ENCODE measurements at places on chromosomes 3 and 15.

DNA sequence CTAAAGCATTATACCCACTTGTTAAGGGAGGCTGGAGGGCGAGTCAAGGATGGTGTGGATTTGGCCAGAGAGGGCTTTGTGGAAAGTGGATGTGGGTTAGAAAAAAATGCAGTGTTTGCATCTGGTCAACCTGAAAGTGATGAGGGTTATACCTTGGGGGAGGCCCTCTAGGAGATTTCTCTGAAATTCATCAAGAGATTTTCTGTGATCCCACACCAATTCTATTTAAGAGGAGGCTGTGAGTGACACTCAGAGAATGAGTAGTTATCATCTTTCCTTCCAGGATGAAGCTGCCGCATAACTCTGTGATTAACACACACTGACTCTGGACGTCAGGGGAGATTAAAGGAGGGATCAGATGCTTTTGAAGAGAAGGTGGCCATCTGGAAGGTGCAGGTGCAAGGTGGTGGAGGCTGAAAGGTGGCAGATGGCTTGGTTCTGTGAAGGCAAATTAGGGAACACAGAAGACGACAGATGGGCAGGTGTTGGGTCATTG lies 54.8 kb downstream of the ANAPC13 start:
- no peak for DNase-seq

DNA sequence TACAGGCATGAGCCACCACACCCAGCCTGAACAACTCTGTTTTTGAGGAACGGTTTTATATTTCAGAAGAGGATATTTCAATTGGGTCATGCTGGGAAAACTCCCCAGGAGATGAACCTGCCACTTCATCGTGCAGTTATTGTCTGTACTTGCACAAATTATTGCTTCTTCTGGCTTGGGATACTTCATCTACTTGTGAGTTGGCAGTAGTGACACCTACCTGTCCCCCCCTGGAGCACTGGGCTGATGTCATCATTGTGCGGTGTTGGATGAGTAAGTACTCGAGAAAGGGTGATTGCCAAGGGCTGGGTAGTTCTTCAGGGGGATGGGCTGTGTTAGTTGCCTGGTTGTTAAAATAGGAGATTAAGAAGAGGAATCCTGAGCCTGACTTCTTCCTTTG lies 85.1 kb upstream of the SAMMSON start:
- DNase-seq, result no peak

DNA sequence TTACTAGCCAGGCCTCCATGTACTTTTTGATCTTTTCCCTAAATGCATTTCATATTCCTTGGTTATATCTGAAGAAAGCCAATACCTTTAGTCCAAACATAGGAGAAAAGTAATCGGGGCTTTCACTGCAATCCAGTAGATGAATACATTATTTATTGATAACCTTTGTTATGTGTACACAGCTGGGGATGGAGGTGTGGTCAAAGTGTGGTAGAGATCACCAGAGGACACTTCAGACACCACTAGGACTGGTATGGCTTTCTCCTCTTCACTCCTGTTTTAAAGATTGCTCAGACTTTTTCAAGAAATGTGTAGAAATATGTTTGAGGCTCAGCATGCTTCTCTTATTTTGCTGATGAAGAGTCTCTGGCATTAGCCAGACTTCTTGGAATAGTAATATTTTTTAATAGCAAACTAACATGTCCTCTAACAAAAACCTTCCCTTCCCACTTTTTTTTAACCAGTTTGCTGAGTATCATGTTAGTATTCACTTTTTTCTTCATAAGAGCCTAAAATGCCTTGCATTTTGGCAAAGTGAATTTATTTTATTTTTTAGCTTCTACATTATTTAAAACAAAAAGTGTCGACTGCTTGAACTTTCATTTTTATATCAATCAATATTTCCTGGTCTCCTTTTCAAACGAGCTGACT lies 65.6 kb upstream of the MBNL1 start:
- DNase-seq, result no peak

GRCh38 chr3:47315069-47315647 lies 32.4 kb downstream of the KLHL18 start:
- DNase-seq, result no peak

DNA sequence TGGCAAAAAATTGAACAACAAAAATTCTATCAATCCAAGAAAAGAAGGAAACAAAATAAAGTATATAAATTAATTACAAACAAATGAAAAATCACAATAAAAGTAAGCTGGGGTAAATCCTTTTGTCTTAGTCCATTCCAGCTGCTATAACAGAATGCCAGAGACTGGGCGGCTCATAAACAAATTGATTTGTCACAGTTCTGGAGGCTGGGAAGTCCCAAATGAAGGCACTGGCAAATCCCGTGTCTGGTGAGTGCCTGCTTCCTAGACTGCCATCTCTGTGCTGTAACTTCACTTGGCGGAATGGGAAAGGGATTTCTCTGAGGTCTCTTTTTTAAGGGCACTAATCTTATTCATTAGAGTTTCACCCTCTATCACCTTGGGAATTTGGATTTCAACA lies 53.6 kb upstream of the RPL35A start:
- DNase-seq, result no peak

- DNase-seq, result no peak
These were observed 18.2 kb upstream of the JMJD7 start for GRCh38 chr15:41809526-41810220.

DNA sequence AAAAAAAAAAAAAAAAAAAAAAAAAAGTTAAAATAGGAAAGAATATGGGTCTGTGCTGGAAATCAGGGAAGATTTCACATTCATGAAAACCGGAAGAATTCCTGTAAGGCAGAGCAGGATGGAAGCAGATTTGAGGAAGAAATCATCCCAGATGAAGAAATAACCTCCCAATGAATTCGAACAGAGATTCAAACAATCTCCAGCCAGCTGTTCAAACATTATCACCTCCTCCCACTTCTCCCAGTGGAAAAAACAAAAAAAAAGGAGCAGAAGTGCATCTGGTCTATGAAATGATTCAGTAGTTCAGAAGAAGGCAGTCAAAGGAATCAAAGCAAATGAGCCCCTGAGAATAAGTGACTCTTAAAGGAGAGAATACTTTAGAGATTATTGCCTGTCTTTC lies 33.1 kb downstream of the CP start:
- no peak for DNase-seq

GRCh38 chr15:77753281-77753873 lies 120.7 kb upstream of the LINGO1 start:
- DNase-seq, result peak; percentile 41
